NCI-H1930 (cell line): ENCODE measurements at places on chromosomes 3 and 15.

GRCh38 chr15:36356978-36357601, 222.3 kb upstream of the CDIN1 start:
- no peak for DNase-seq

- peak; percentile 81 for DNase-seq
Observed at GRCh38 chr3:47824541-47825473, 21.9 kb downstream of the DHX30 start.

- no peak for DNase-seq
Observed at GRCh38 chr3:135393898-135394525, 571.5 kb upstream of the PPP2R3A start.

GRCh38 chr15:80660119-80660518, 35.0 kb upstream of the ABHD17C start:
- DNase-seq: no peak

DNA sequence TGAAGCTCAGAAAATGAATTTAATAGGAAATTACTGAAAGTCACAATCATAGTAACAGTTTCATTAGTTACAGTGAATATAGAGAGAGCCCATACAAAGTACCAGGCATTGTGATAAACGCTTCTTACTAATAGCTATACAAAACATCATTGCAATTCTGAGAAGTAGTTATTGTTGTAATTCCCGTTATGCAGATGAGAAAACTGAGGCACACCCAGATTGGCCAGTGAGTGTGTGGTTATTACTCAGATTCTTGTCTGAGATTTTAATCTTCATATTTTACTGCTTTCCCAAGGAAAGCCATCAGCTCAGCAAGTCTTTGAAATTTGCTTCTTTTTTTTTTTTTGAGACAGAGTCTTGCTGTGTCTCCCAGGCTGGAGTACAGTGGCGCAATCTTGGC, 14.3 kb downstream of the FLNB start:
- no peak for DNase-seq

DNA sequence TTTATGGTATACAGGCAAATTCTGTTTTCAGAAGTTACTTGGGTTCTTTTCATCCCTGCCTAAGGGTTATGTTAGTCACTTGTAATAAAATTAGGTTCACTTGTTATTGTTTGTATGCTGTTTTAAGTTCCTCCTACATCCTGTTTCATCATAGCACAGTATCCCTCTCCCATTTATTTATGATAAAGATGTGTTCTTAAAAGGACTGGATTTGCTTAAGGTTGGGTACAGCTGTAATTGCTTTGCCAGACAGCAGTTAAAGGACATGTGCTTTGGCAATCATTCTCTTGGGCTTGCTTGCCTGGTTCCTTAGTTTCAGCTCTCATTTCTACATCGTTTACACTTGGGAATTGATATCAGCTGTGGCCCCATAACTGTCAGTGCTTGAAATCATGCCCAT, 11.7 kb downstream of the ATP2C1 start:
- no peak for DNase-seq

DNA sequence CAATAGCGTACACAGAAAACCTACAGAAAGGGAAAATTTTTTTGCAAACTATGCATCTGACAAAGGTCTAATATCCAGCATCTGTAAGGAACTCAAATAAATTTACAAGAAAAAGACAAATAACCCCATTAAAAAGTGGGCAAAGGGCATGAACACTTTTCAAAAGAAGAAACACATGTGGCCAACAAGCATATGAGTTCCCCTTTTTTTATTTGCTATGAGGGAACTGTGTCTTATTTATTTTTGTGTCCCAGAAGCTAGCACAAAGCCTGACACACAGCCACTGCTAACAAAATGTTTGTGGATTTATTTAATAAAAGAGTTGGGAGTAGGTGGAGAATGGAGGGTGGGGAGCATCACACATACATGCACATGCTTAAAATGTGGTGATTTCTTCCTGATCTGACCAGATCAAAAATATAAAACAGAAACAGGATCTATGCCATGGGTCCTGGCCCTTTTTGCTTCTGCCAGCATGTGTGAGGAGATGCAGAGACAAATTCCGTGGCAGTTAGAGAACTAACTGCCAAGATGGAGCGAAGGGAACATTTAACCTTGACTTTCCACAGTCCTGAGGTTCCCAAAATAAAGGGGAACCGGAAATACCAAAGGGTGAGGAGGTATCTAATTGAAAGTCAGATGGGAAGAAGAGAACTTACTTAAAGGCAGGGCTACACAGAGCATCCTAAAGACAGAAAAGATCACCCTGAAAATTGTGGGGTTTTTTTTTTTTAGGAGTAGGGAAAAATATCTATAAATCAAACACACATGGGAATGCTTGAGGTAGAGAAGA, at the start of gene TMEM202:
Gene TMEM202, plus strand, starts transcription at position 510 of the 793 bp plus-strand sequence. Its CDS starts 22 bp downstream, at position 532.
- DNase-seq: no peak

- DNase-seq: no peak
Observed at GRCh38 chr3:26920646-26921478, 298.3 kb downstream of the LRRC3B start.

- DNase-seq: no peak
Observed at GRCh38 chr3:190543671-190544070, 29.8 kb downstream of the IL1RAP start.

GRCh38 chr3:32862247-32862935, 44.6 kb downstream of the TRIM71 start:
- DNase-seq: no peak

DNA sequence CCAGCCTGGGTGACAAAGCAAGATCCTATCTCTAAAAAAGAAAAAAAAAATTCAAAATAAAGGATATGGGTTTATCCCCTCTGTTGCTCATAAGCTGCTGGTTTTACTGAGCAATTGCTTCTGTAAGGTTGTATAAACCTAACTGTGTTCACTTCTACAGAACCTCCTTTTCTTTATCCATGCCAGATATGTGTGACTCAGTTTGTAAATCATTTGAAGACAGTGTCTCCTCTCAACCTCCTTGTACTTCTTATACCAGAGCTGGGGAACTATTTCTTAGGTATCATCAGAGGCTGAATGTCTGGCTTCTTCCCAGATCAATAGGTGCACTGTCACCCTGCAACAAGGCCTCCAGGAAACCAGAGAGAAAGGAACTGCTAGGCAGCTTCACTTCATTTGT, 273.8 kb downstream of the CD47 start:
- DNase-seq: no peak

- DNase-seq: no peak
Observed at GRCh38 chr3:172103724-172104123, 64.3 kb downstream of the FNDC3B start.

- no peak for DNase-seq
Observed at GRCh38 chr3:135834465-135834864, 131.1 kb upstream of the PPP2R3A start.

- DNase-seq: no peak
Observed at GRCh38 chr3:48989126-48989795, 780 bp upstream of the P4HTM start.

DNA sequence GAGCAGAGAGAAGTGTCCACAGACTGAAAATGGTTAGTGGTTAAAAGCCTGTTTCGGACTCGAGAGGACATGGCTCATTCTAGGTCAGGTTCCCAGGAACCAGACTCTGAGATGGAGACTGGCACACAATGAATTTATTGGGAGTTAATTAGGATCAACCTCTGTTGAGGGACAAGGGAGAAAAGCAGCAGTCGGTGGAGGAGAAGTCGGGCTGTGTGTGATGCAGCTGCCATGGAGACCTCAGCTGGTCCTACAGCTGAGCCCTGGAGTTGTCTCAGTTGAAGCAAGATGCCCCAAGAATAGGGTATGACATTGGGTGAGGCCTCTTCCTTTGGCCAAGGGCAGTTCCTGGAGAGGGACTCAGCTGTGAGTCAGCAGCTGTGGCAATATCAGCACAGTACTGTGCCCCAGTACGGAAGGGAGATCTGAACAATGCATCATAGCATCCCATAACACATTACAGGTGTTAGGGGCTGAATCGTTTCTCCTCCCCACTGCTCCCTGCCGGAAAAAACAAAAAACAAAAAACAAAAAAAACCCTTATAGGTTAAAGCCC, 105.4 kb downstream of the ABHD5 start:
- no peak for DNase-seq

GRCh38 chr3:107690522-107691138, 167.9 kb downstream of the BBX start:
- DNase-seq: no peak

DNA sequence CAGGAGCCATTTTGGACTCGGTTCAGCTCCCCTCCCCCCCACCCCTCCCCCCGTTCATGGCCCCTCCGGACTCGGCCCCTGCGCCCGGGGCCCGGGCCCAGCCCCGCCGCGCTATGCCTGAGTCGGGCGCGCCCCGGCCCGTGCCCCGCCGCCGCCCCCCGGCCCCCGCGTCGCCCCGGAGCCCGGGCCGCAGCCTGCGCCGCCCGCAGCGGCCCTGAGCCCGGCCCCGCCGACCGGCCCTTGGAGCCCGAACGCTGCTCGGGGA, 155 bp downstream of the ACVR2B start:
- no peak for DNase-seq

- no peak for DNase-seq
Observed at GRCh38 chr3:141052201-141053069, 1.3 kb downstream of the SPSB4 start.

DNA sequence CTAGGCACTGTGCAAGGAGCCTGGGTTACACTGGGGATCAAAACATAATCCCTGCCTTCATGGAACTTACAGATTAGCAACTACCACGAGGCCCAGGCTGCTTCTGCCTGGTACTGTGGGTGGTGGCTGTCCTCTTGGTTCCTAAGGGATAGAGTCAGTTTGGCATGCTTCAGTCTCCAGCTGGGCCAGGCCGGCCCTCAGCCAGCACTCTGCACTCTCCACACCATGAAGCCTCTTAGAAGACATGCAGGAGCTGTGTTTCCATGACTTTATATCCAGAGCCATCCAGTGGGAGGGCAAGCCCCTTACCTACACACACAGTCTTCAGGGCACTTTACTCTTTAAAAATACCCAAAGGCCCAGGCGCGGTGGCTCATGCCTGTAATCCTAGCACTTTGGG, 54.4 kb downstream of the ATP1B3 start:
- DNase-seq: no peak

GRCh38 chr3:67401921-67402320, 252.5 kb downstream of the SUCLG2 start:
- DNase-seq: no peak

DNA sequence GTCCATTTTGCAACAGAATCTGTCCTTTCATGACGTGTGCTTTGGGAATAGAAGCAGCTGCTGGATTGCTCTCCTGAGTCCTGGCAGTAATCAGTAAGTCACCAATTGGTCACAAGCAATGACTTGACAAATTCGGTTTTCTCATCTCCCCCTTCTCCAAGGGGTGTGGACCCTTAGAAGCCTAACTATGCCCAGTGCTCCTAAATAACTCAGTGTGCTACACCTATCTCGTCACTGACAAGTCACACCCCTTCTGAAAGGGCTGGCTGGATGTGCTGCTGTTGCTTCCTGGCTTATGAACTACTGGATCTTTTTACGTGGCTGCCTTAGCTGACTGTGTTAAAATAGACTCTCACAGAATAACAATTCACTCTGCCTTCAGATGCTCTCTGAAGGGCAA, 1351.5 kb downstream of the ZPLD1 start:
- DNase-seq: no peak

DNA sequence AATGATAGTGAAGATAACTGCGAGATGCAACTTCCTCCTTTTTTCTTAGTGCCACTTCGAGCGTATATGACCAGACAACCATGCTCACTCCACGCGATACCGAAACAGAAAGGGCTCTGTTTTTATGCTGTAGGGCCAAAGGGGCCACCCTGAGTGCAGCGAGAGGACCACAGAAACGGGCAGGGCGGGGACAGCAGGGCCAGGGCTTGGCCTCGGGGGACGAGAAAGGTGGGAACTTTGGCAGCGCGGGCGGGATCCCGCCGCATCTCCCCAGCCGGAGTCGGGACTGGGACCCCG, 483 bp downstream of the VPS13C start:
- DNase-seq: no peak

- DNase-seq: no peak
Observed at GRCh38 chr15:78904599-78905358, 32.1 kb downstream of the MORF4L1 start.

GRCh38 chr3:18872466-18872865, 275.8 kb upstream of the KCNH8 start:
- no peak for DNase-seq

DNA sequence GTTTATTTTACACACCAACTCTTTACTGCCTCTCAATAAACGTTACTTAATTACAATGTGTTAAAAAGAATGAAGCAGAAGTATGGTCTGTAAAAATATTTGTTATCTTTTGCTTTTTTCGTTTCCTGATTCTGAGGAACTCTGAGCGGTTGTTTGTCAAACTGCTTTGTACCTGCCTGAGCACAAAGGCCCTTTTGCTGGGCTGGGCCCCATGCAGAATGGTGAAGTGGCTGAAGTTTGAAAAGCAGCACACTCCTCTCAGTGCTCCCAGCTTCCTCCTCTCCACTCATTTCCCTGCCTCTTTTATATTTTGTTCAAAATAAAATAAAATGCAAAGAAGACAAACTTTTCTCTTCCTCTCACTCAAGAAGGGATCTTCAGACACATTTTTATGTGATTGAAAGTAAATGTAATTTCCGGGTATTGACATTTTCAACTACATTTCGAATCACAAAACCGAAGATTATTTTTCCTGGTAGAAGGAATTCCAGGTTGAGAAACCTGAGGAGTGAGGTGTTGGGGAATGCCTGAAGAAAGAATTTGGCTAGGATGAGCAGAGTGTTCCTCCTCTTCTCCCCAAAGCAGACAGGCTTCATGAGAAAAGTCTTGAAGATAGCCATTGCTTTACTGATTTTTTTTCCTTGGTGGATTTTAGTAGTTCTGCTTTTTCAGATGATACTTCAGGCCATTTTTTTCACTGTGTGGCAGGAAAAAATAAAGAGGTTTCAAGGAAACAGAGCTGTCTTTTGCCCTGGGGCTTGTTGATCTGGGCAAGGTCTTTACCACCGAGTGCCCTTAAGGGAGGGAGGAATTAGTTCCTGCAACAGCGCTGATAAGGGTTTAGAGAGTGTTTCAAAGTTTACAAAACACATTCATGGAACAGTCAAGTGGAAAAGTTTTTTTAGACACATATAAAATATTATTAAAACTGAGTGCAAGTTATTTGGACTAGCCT, 229.8 kb downstream of the NFKBIZ start:
- DNase-seq: no peak

DNA sequence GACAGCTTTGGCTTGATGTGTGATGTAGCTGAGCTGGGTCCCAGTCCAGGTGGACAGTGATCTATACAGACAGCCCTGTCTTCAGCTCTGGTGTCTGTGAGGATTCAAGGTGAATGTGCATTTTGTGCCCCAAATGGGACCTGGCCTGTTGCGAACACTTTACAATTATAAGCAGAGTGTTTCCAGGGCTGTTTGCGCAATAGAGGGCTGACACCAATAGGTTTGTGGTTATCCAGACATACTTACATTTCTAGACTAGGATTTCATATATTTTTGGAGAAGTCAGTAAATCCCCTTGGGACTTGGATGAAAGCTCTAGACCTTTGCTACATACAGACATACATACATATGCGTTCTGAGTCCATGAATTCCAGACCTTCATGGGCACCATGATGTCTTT, 4.2 kb upstream of the TATDN2 start:
- no peak for DNase-seq
